ENCODE measurements at places on chromosomes 5 and 9.

DNA sequence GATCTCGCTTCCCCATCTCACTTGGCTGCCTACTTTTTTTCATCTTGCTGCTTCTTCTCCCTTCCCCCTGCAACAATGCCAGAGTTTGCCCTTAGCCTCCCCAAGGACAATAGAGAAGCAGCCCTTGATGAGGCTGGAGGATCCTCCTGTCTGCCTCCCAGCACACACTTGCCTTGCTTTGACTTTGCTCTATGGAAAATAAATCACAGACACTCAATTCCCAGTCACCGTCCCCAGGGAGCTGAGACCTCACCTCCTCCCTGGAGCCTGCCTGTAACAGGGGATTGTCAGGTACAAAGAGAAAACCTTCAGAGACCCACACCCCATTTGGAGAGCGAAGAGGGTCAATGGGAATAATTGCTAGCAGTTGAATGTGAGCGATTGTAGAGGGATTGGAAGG is 242.1 kb upstream of the ZNF462 start:
- no peak for DNase-seq

GRCh38 chr9:33623658-33624586 is 99.9 kb downstream of the ANKRD18B start:
- DNase-seq = peak; percentile 79

DNA sequence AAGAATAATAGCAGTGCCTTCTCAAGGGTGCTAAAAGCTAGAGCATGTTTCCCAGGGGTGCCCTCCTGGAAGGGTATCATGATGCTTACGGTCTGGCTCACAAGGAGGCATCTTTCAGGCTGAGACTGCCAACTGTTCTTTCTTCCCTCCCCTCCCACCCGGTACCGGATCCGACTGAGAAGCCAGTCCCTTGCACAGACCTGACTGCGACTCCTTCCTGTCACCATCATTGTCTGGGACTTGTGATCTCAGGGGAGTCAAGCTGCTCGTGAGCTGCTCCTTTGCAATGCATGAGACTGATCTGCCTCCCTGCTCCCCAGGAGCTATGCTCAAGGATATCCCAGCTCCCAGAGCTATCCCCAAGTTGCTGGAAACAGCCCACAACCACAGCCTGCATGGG is 170.8 kb downstream of the GADD45G start:
- DNase-seq = no peak

- DNase-seq = no peak
Measured at GRCh38 chr9:136021171-136021871, 60.1 kb upstream of the UBAC1 start.

DNA sequence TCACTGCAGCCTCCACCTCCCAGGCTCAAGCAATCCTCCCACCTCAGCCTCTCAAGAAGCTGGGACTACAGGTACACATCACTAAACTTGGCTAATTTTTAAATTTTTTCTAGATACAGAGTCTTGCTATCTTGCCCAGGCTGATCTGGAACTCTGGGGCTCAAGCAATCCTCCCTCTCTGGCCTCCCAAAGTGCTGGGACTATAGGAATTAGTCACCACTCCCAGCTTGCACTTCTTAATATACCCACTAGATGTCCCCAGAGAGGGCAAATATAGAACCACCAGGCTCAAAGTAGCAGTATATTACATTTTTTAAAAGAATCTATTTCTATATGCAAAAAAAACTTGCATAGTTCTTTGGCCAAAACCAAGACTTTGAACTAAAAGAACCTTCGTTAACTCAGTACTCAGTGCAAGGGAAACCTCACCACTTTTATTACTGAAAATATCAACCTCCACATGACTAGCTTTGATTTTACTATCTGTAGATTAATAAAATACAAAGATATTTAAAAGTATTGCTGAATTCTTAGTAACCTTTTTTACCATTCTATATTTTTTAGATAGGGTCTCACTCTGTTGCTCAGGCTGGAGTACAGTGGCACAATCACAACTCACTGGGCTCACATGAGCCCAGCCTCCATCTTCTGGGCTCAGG is 25.8 kb upstream of the HSD17B3 start:
- DNase-seq = peak; percentile 72

DNA sequence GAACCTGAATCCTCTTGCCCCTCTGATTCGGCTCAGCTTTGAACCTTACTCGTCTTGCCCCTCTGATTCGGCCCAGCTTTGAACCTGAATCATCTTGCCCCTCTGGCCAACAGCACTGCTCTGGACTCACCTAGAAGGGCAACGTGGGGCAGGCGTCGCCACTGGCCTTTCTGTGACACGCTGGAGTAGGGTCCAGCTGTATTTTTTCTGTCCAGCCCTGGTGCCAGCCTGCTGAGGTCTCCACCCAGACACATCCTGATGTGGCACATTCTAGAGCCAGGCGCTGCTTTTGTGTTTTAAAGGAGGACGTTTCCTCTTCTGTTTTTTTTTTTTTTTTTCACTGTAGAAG is 15.2 kb upstream of the CPEB4 start:
- no peak for DNase-seq

DNA sequence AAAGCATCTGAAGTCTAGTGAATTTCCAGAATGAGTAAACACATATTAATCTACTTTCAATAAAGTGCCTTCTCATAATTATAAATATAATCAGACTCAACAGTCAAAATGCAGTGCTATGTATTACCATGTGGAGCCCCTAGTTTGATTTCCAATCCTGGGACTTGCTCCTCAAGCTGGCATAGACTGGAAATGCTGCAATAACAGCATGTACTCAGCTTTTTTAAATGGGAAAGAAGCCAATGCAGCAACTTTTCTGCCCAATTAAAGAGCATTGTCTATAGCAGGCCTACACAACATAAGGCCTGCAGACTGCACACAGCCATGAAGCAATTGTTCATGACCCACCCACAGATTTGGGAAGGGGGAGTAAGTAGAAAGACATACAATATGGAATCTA is 103.2 kb downstream of the NR2F1-AS1 start:
- DNase-seq = no peak

DNA sequence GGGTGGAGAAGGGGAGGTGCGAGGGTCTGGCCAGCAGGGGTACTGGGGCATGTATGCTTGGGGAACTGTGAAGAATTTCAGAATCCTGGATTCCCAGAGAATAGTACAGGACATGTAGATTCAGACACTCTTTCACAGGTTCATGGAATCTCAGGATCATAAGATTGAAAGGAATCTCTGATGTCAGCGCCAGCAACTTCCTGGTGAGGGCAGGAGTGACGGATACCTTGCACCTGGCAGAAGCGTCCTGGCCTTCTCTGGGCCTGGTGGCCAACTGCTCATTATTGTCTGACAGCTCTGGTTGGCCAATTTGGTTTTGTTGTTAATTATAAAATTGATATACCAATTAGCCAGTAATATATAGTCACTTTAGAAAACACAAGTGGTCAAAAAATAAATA is 6.9 kb downstream of the GM2A start:
- DNase-seq = no peak

GRCh38 chr5:125560476-125561225 is 814.2 kb upstream of the ZNF608 start:
- no peak for DNase-seq

DNA sequence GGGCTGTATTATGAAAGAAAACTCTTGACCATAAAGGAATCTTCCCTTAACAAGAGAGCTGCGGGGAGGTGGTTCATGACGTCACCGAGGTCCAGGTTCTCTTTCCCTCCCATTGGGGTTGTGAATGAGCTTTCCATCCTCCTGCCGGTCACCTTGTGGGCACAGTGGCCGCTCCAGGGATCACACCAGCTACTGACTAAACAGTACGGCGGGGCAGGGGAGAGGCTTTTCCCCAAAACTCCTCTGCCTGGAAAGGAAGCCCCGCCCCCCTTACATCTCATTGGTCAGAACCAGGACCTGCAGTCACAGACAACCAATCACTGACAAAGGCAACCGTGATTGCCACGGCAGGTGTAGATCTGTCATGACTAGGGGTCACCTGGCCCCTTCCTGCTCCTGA is 35.6 kb downstream of the ROR2 start:
- no peak for DNase-seq

DNA sequence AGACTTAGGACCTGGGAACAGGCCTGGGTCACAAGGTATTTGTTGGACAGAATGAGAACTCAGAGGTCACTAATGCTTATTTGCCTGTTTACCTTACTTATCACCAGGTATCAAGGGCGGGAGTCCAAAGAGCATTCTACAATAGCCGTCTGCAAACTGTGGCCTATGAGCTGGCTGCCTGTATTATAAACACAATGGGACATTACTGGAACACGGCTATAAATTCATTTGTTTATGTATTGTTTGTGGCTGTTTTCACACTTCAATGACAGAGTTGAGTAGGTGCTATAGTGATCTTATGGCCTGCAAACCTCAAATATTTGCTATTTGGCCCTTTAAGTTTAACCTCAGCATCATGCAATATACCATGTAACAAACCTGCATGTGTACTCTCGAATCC is 76.6 kb upstream of the ASTN2 start:
- DNase-seq = no peak

GRCh38 chr9:113648048-113648447 is 184.5 kb downstream of the RGS3 start:
- DNase-seq = no peak

GRCh38 chr9:8331507-8332330 is 532.1 kb upstream of the DMAC1 start:
- no peak for DNase-seq

DNA sequence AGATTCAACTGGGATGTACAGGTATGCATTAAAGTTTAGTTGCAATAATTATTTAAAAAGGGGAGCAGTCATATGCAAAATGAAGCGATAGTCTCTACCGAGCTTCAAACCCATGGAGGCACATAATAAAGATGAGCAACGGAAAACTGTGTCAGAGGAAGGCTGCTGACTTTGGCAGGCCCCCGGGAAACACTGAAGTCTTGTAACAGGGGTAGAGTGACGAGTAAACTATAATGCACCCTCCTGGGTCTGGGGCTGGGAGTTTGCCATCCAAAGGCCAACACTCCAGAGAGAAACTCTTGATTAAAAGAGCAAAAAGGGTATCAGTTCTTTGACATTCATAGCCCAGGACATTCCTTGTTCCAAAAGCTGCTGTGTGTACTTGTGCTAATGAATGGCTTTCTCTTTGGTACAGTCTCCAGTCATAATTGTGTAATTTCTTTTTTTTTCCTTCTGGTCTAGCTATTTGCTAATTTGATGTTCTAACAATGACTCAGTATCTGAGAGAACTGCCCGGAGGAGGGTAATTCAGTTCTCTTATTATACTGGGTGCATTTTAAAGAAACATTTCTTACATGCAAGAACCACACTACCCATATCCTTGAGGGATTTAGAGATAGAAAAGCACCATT is 59.2 kb downstream of the TNC start:
- DNase-seq = no peak

GRCh38 chr9:21656776-21657674 is 145.4 kb upstream of the MTAP start:
- no peak for DNase-seq

GRCh38 chr9:35753466-35753865 is 610 bp downstream of the MSMP start:
- DNase-seq = peak; percentile 83

DNA sequence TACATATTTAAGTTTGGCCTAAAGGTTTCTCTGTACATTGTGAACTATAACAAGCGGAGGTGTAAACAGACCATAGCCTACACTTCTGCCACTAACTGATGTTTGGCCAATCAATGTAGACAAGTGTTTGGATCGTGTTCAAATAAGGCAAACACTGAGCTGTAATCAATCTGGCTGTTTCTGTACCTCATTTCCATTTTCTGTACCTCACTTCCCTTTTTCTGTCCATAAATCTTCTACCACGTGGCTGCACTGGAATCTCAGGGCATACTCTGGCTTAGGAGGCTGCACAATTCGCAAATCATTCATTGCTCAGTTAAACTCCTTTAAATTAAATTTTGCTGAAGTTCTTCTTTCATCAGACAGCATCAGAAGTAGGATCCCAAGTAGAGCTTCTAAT is 140.9 kb downstream of the SLC25A46 start:
- DNase-seq = no peak

DNA sequence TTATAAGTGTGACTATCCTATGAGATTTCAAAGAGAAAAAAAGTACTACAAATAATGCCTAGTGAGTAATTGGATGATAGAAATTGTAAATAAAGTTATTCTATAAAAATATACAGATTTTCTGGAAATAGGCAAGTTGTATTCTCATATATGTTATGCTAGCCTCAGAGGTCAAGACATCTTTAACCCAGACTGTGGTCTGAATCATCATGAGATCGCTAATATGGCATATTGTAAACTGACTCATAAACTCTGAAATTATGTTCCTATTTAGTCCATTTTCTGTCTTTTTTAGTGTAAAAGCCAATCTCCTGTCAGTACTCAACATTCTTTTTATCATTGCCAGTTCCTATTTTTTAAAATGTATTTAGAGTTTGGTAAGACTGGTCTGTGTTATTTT is 14.2 kb downstream of the LOX start:
- peak; percentile 36 for DNase-seq

DNA sequence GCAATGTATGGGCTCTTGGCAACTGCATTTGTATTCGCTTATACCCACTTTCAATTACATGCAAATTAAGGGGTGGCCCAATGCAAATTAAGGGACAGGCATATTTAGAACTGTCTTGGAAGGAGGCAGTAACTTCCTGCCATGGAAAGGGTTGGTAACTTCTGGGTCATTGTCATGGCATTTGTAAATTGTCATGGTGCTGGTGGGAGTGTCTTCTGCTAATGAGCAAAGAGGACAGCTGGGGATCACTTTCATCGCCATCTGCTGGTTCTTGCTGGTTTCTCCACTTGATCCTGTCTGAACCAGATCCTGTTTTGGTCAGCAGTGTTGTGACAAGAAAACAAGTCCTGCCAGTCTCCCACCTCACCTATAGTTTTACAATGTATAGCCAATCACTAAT is 23.3 kb upstream of the UGT3A2 start:
- DNase-seq = peak; percentile 41

- DNase-seq = no peak
Measured at GRCh38 chr9:14906644-14907359, 3.4 kb downstream of the FREM1 start.

All from lung microvascular endothelial cell (primary cell).